Esophagus squamous epithelium (tissue), 5 donors: ENCODE measurements at places on chromosomes 11 and 22.

DNA sequence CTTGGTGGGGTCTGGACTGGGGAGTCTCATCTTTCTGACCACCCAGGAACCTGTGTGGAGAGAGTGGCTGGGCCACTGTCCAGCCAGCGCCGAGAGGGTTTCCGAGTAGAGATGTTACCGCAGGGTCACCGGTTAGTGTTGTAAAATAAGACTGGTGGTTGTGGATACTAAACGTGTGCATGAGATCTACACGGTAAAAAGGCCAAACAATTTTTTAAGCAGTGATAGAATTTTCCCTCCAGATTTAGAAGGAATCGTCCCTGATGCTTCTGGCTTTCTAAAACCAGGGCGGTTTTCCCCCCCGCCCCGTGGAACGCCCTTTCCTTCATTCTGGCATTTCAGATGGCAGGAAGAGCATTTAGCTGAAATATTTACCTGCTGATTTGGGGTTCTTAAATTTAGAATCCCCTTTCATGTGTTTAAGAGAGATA is 72.6 kb upstream of the PPARA start:
- H3K4me3 ChIP-seq = peak overlapping the region; percentile 73

DNA sequence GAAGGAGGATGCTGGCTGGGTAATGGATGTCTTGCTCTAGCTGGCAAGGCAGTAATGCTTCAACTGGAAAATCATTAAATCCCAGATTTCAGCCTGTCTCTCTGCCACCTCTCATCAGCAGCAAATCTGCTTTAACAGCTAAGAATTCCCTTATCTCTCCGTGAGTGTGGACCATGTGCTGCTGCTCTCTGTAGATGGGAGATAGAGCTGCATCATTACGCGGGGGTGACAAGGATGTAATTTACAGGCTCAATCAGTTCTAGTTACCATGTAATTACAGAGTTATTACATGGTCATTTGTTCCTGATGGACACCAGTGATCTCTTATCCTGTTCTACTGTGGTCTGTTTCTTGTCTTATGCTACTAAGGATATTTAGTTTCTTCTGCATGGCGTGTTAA is 665.4 kb downstream of the NTM start:
- no peak overlapping the region for H3K27ac ChIP-seq
- no peaks in the 10 kb centered on the region for H3K4me1 ChIP-seq
- no peak overlapping the region for H3K4me3 ChIP-seq
- no peaks in the 10 kb centered on the region for H3K27me3 ChIP-seq
- no peaks in the 10 kb centered on the region for H3K36me3 ChIP-seq

- peaks cover 22% of the 10 kb centered on the region for H3K36me3 ChIP-seq
- H3K4me1 ChIP-seq = peaks cover 13% of the 10 kb centered on the region
- no peak for DNase-seq
- H3K27ac ChIP-seq = no peak overlapping the region
- H3K27me3 ChIP-seq = no peaks in the 10 kb centered on the region
- H3K4me3 ChIP-seq = no peak overlapping the region
These were observed 90.0 kb upstream of the NARS2 start for GRCh38 chr11:78664636-78665035.

- H3K27ac ChIP-seq = no peak overlapping the region
- peaks cover 15% of the 10 kb centered on the region for H3K36me3 ChIP-seq
- H3K4me3 ChIP-seq = no peak overlapping the region
- no peaks in the 10 kb centered on the region for H3K27me3 ChIP-seq
- no peaks in the 10 kb centered on the region for H3K4me1 ChIP-seq
- DNase-seq = no peak
These were observed 33.0 kb downstream of the DDX6 start for GRCh38 chr11:118757876-118758399.

DNA sequence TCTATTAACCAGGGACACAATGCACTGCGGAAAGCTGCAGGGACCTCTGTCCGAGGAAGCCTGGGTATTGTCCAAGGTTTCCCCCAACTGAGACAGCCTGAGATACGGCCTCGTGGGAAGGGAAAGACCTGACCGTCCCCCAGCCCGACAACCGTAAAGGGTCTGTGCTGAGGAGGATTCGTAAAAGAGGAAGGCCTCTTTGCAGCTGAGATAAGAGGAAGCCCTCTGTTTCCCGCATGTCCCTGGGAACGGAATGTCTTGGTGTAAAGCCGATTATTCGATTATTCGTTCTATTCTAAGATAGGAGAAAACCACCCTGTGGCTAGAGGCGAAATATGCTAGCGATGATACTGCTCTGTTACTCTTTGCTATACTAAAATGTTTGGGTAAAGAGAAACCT is 5.2 kb downstream of the BET1L start:
- no peak overlapping the region for H3K27ac ChIP-seq
- no peak overlapping the region for H3K4me3 ChIP-seq
- peaks cover 18% of the 10 kb centered on the region for H3K36me3 ChIP-seq
- no peak for DNase-seq

DNA sequence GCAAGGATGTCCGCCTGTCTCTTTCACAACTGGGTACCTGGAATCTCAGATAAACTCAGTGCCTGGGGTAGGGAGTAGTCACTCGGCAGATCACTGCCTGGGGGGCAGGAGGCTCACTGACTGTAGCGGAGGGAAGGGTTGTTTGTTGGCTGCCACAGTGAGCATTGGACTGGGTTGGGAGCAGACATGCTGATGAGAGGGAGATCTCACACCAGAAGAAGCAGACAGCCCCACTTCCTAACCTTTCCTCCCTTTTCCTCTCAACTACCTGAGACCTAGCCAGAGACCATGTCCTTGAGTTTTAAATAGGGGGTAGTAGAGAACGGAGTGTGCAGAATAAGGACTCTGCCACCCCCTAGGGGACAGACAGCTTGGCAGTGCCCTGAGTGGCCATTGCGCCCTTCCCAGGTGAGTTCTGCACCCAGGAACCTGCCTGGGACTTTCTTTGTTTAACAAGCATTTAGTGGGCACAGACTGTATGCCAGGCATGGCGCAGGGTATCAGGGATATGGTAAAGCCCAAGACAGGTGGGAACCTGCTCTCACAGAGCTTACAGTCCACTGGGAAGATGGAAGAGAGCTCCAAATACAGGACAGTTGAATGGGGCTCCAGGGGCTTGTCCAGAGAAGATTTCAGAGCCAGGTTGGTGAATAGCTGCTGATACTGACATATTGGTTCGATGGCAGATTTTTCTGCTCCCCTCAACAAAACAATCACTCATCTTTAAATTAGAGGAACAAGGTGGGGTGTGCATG is 115.7 kb upstream of the NNMT start:
- H3K4me3 ChIP-seq = peak overlapping the region; percentile 33
- peak overlapping the region; percentile 97 for H3K27ac ChIP-seq
- H3K4me1 ChIP-seq = peaks cover 23% of the 10 kb centered on the region
- H3K27me3 ChIP-seq = no peaks in the 10 kb centered on the region
- H3K36me3 ChIP-seq = peaks cover 4% of the 10 kb centered on the region

DNA sequence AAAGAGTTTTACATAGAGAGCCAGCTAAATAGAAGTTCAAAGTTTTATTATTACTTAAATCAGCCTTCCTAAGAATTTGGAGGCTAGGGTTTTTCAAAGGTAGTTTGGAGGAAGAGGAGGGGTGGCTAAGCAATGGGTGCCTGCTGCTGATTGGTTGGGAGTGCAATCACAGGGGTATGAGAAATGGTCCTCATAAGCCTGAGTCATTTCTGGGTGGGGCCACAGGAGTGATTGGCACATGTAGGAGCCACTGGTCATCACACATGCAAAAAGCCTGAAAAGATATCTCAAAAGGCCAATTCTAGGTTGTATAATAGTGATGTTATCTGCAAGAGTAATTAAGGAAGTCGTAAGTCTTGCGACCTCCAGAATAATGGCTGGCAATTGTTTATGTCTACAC is 12.9 kb downstream of the OR51L1 start:
- no peak for DNase-seq
- no peaks in the 10 kb centered on the region for H3K4me1 ChIP-seq
- H3K36me3 ChIP-seq = no peaks in the 10 kb centered on the region
- no peak overlapping the region for H3K27ac ChIP-seq
- H3K27me3 ChIP-seq = no peaks in the 10 kb centered on the region
- no peak overlapping the region for H3K4me3 ChIP-seq

DNA sequence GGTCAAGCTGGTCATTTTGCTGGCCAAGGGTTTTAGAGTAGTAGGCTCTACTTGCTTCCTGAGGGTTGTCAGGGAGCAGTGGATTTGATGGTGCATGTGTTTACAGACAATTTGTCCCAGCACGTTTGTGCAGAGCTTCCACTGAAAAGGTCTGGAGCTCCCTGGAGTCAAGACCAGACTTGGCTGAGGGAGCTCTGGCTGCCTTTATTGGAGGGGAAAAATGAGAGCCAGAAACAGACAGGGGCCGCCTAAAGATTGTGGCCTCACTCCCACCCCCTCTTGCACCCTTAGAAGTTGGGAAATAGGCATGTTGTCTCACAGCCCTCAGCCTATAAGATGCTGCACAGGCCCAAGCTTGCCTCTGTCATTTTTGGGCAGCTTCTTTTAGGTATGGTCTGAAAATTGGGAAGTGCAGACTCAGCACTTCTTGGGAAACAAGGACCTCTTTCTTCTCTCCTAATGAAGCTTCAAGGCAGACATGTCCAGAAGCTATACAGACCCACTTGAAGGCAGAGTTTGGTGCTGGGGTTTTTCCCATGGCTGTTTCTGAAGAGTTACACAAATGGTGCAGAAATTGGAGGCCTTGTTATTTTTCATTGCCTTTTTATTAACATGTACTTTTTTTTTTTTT is 55.1 kb downstream of the AMOTL1 start:
- H3K36me3 ChIP-seq = peaks cover 94% of the 10 kb centered on the region
- H3K27me3 ChIP-seq = no peaks in the 10 kb centered on the region
- H3K27ac ChIP-seq = no peak overlapping the region
- H3K4me1 ChIP-seq = no peaks in the 10 kb centered on the region
- no peak for DNase-seq

- no peak for DNase-seq
- H3K4me1 ChIP-seq = peaks cover 34% of the 10 kb centered on the region
- H3K36me3 ChIP-seq = no peaks in the 10 kb centered on the region
- no peak overlapping the region for H3K27ac ChIP-seq
- peaks cover 17% of the 10 kb centered on the region for H3K27me3 ChIP-seq
- H3K4me3 ChIP-seq = no peak overlapping the region
These were observed 2.2 kb downstream of the NEFH start for GRCh38 chr22:29482253-29482652.

- no peak overlapping the region for H3K4me3 ChIP-seq
- no peaks in the 10 kb centered on the region for H3K27me3 ChIP-seq
- H3K36me3 ChIP-seq = no peaks in the 10 kb centered on the region
- H3K27ac ChIP-seq = no peak overlapping the region
- H3K4me1 ChIP-seq = no peaks in the 10 kb centered on the region
These were observed 73.4 kb upstream of the PARVG start for GRCh38 chr22:44107340-44107739.

GRCh38 chr11:72309641-72310040 is 65.7 kb upstream of the PHOX2A start:
- H3K27me3 ChIP-seq = no peaks in the 10 kb centered on the region
- DNase-seq = no peak
- no peak overlapping the region for H3K27ac ChIP-seq
- H3K4me1 ChIP-seq = no peaks in the 10 kb centered on the region

- peaks cover 6% of the 10 kb centered on the region for H3K4me1 ChIP-seq
- no peak for DNase-seq
- no peaks in the 10 kb centered on the region for H3K36me3 ChIP-seq
- H3K4me3 ChIP-seq = no peak overlapping the region
- no peak overlapping the region for H3K27ac ChIP-seq
These were observed 136.2 kb downstream of the ELP4 start for GRCh38 chr11:31645747-31646146.

GRCh38 chr11:73645972-73646631 is at the start of gene PLEKHB1:
Gene PLEKHB1 (plus strand): TSS chr11:73646581. CDS start chr11:73646609, 28 bp downstream.
- H3K36me3 ChIP-seq = no peaks in the 10 kb centered on the region
- H3K4me1 ChIP-seq = peaks cover 16% of the 10 kb centered on the region
- peak within 1 kb of the TSS; percentile 59 for H3K4me3 ChIP-seq
- DNase-seq = no peak
- H3K27me3 ChIP-seq = peaks cover 48% of the 10 kb centered on the region

DNA sequence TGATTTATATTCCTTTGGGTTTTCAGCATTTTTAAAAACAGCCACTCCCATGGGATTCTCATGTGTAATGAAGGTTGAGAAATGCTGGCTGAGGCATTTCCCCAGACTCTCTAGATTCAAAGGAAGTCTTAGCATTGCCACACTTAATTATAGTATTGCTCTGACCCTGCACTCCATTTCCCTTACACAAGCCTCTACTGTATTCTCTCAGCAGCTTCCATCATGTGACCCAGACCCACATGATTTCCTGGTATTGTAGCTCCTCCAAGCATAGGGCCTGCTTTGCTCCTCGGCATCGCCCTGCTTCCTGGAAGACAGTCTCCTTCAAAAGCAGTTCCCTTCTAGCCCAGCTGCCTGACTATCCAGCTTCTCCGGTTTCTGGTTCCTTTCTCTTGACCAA is 261.5 kb downstream of the LARGE1 start:
- no peak overlapping the region for H3K27ac ChIP-seq
- no peaks in the 10 kb centered on the region for H3K27me3 ChIP-seq
- H3K4me1 ChIP-seq = no peaks in the 10 kb centered on the region
- DNase-seq = no peak
- H3K4me3 ChIP-seq = no peak overlapping the region

- DNase-seq = no peak
- H3K4me3 ChIP-seq = no peak overlapping the region
- H3K27ac ChIP-seq = no peak overlapping the region
- no peaks in the 10 kb centered on the region for H3K4me1 ChIP-seq
These were observed 447.0 kb upstream of the ARHGAP42 start for GRCh38 chr11:100240025-100240539.

GRCh38 chr22:25554238-25554671 is 10.2 kb upstream of the GRK3 start:
- H3K4me3 ChIP-seq = no peak overlapping the region
- no peak for DNase-seq
- H3K27me3 ChIP-seq = no peaks in the 10 kb centered on the region

DNA sequence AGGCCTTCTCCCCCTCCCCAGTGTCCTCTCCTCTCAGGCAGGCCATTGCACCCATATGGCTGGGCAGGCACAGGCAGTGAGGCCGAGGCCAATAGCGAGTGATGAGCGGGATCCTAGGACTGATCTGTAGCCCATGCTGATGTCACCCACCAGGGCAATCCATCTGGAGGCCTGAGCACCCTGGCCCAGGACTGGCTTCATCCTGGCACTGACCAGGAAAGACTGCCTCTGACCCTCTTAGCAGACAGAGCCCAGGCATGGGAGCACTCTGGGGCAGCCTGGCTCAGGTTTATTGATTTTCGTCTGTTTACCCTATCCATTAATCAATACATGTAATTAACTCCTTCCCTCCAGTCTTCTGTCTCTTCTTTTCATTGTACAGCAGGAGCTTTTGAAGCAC is 5.1 kb upstream of the TIRAP start:
- H3K4me3 ChIP-seq = no peak overlapping the region
- DNase-seq = no peak
- no peaks in the 10 kb centered on the region for H3K27me3 ChIP-seq
